Activated CD4-positive, alpha-beta T cell treated with anti-CD3 and anti-CD28 coated beads, Interleukin-2, amount 10 ng/mL, durations not matched to agents 7 days and 5 days (primary cell): ENCODE measurements at places on chromosomes 3 and 15. TPM values are rescaled to one million over a fixed set of nuclear protein-coding genes. Genes with fewer than 3 reads are reported as not detected.

DNA sequence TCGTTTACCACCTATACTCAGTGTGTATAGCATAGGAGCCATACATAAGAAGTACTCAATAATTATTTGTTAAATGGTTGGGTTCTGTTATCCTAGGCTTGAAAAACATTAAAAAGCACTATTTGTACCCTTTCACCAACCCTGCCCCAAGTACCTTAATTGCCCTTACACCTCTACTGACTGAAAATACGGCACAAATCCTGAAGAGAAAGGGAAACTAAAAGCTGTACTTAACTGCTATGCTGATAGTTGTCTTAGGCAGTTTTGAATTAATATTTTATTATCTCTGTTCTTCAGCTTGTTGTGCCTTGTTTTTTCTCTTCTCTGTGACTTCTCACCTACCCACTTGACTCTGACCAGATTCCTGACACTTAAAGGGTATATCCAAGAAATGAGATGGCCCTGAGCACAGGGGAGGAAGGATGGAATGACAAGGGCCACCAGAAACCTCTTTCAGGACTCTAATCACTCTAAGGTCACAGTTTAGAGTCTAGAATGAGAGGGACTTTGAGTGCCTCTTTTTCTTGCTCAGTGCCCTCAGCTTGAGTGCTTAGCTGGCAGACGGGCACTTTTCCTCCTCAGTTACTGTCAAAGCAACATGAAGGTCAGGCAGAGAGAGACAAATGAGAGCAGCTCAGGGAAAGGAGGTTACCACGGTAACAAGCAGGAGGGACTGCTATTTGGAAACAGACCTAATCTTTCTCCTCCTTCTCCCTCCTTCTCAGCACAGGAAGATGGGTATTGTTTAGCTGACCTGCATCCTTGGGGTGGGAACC, 136.5 kb downstream of the ZNF609 start:
- peak; percentile 48 for DNase-seq

DNA sequence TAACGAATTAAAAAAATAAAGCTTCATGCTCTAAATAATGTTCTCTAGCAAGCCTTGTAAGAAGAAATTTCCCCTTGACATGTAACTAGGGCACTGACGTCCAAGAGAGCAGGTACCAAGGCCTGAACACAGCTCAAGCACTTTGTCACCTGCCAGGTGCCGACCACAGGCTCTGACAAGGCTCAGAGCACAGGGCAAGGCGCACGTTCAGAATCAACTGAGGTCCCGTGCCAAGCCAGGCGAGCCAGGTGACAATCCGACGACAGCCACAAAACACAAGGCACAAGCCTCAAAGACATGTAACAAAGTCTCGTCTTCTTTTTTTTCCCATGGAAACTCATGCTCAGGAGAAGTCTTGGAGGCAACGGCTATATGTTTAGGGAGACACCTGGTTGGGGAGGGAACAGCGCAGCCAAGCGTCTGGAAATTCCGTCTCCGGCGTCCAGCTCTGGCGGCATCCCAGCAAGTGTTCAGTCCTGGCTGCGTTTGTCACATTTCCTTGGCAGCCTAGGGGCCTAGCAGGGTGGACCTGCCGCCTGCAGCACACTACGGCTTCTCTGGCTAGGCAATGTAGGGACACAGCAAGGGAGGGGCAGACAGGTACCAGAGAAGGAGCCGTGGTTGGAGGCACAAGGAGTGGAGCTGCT, 76.7 kb downstream of the ADAMTS17 start:
- DNase-seq, result no peak

DNA sequence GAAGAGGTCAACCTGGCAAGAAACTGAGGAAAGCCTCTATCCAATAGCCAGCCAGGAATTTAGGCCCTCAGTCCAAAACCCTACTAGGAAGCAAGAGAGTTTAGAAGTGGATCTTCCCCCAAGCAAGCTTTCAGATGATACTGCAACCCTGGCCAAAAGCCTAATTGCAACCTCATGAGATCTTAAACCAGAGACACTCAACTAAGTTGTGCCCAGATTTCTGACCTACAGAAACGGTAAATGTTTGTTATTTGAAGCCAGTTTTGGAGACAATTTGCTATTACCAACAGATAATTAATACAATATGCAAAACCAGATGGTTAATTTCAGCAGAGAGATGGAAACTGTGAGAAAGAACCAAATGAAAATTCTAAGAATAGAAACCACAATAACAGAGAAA, 21.7 kb upstream of the SUSD5 start:
- DNase-seq, result no peak

PIK3R4 gene
- 28.7 TPM for total RNA-seq
